Right renal pelvis (tissue), 4 donors: ENCODE measurements at places on chromosomes 11 and 22. TPM values are rescaled to one million over a fixed set of nuclear protein-coding genes. Genes with fewer than 3 reads are reported as not detected.

DNA sequence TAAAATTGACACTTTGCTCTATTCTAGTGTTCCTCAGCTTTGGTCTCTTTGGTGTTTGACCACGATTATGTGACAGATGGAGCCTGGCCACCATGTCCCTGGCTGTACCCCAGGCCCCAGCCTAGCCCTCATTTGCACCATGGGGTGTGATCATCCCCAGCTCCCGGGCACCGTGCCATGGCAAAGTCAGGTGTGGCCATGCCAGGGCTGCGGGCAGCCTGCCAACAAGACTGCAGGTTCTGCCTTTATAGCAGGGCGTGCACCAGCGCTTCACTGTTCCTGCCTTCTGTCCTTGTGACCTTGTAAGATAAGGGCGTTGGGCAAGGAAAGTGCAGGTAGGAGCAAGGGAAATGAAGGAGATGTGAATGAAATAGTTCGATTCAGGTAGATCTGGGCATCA lies 22.4 kb upstream of the APOBEC3A start:
- DNase-seq: no peak

DNA sequence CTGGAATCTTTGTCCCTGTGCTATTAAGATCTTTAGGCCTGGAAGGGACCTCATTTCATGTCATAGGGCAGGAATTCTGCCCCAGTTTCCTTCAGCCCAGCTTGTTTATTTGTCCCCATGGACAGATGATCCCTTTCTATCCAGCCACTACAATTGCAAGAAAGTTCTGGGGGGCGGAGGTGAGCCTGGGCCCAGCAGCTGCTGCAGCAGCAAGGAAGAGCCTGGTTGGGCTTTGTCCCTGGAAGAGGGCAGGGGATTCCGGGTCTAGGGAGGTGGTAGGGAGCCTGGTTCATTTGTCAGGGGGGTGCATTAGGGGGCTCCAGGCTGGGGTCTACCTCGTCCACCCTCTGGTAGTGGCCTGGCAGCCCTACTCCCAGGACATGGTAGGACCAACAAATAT lies 16.4 kb upstream of the CACNA1I start:
- no peak for DNase-seq

DNA sequence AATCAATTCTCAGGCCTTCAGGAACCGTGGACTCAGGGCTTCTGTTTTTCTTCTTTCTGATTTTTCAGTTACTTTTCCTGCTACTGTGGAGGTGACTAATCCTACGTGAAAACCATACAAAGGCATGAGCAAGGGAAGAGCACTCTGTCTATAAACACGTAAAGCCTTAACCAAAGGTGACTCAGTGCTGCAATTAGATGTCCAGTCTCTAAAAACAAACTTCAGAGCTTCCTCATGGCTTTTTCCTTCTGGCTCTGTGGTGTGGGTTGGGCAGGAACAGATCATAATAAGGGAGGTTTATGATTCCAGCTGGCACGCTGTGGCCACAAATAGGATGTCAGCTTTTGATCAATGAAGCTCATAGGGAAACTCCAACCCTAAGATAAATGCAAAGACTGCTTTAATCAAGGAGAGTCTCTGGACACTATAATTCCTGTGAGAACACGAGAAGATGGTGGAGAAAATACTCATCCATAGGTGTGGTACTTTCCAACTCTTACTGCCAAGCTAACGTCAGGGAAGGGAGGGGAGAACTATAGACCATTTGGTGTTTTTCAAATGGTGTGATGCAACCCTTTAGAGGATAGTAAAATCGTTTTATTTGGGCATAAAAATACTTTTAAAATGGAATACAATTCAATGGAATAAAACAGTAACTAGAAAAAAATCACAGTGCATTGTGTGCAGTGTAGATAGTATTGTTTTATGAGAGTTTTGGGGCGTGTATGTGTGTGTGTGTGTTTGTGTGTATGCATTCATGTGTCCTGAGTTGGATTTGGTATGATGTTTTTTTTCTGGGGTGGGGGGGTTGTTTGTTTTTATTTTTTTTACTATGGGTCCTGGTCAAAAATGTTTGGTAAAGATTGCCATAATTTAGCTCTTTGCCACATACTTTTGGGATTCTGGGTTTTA lies at the start of gene NXPE2:
TSS of gene NXPE2 (plus strand) at position 403 of the 912 bp plus-strand sequence. CDS start at position 452, 49 bp downstream.
- DNase-seq: no peak

DNA sequence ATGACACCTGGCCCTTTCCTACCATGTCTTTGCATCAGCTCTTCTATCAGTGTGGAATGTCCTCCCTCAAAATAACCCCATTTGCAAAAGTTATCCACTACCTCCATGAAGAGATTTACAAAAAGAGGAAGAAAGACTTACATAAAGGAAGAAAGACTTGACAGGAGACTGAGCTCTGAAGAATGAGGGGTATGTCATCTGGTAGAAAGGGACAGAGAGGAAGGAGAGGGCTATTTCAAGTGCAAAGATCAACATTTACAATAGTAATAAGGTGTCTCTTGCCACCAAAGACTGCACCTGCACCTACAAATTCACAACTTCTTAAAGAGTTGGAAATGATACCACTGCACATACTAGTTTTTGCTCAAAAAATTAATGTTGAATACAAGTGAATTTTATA lies 18.2 kb downstream of the PAK1 start:
- DNase-seq: no peak

- no peak for DNase-seq
Measured at GRCh38 chr11:126405374-126405773, 49.9 kb downstream of the ST3GAL4 start.

- no peak for DNase-seq
Measured at GRCh38 chr11:62410972-62411371, 7.9 kb upstream of the SCGB1A1 start.

DNA sequence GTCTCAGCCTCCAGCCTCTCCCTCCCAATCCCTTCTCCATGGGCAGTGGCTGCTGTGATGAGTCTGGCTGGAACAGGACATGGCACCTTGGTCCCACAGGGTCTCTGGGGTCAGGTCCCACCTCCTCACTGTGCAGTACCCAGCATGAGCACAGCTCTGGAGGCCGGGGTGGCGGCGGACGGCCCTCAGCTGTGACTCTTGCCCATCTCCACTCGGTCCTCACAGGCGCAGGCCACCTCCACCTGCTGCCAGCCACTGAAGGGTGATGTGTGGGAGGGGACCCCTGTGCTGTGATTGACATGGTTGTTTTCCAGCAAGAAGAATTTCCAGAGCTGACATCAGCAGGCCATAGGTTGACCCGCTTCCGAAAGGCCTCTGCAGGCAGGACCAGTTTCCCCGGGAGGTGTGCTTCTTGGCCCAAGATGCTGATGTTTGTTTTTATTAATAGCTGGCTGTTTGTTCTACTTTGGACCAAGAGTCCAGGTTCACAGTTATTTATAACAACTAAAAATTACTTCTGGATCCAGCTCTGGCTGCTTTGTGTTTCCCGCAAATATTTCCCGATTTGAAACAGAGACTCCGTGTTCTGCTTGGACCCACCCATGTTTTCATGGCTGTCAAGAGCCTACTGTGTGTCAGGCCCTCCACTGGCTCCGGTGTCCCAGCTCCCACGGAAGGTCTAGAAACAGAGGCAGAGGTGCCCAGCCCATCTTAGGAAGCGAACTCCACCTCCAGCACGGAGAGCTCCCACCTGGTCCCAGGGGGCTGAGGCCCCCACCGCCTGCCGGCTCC lies 45.7 kb downstream of the SCUBE1 start:
- DNase-seq: no peak

DNA sequence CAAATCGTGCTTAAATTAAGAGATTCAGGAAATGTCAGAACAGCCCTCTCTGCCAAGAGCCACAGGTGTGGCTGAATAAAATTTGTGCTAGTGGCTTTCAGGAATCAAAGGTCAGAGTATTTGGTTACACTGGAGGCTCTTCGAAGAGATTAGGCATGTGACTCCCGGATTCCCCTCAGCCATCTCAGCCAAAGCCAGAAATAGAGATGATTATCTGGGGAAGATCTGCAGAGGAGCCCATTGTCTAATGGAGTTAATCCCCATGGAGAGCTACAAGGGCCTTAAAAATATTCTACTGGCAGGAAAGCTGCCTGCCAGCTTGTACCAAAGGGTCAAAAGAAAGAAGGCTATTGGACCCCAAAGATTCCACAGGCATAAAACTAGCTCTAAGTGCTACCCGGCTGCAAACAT lies 1259.5 kb downstream of the TBC1D22A start:
- no peak for DNase-seq

DNA sequence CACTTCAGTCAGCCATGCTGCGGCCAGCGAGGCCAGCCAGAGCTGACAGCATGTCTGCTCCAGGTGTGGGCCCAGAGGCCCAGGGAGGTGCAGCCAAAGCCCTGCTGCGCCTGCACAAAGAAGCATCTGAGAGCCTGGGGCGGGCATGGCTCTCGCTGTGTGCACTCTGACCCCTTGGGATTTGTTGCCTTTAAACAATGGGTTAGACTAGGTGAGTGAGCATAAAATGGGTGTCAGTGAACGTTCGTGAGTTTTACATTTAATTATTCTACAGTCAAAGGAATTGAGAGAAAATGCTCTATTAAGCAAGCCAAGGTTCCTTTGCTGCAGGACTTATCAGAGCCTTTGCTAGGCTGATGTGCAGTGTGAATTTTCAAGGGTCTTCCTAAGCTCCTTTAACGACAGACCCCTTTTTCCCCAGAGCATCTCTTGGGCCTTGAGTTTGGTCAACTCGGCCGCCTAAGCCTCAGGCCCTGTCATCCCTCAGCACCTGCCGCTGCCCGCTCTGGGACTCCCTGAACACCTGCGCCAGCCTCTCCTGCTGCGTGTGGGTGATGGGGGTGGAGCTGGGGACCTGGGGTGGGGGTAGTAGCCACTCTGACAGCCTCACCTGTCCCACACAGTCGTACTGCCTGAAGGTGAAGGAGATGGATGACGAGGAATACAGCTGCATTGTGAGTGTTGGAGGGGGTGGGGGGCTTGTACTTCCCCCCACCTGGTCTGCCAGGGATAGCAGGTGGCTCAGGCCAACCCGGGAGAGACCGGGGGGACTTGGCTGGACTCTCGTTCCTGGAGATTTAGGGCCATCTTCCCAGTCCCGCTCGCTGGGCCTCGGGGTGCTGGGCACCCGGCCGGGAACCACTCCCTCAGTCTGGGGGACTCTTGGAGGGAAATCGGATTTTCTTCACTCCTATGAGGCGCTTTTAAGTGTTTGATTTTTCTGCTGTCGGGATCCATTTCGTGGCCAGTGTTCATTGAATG lies 10.5 kb downstream of the SLC16A8 start:
- no peak for DNase-seq

- DNase-seq: no peak
Measured at GRCh38 chr11:104152941-104153505, 10.9 kb downstream of the PDGFD start.

- DNase-seq: no peak
Measured at GRCh38 chr11:1758611-1759150, 5.0 kb downstream of the CTSD start.

MAPK8IP1 gene
- polyA plus RNA-seq: 12.8 TPM

DNA sequence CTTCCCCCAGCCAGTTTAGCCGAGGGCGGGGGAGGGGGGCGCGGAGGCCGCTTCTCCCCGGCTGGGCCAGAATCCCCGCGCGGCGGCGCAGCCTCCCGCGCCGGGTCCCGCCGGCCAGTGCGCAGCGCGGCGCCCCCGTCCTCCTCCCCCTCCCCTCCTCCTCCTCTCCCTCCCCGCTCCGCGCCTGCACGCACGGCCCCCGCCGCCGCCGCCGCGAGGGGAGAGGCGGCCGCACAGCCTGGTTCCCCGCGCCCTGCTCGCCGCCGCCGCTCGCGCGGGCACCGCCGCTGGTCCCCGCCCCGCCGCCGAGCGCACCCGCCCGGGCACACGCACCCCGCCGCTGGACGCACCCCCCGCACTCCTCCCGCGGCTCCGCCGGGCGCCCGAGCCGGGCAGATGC lies at the start of gene FLRT1:
TSS of gene FLRT1 (plus strand) at position 356 of the 400 bp plus-strand sequence. CDS start 80,337 bp downstream, outside the sequence.
- no peak for DNase-seq

- no peak for DNase-seq
Measured at GRCh38 chr11:119361056-119361787, 14.7 kb upstream of the MFRP start.

DNA sequence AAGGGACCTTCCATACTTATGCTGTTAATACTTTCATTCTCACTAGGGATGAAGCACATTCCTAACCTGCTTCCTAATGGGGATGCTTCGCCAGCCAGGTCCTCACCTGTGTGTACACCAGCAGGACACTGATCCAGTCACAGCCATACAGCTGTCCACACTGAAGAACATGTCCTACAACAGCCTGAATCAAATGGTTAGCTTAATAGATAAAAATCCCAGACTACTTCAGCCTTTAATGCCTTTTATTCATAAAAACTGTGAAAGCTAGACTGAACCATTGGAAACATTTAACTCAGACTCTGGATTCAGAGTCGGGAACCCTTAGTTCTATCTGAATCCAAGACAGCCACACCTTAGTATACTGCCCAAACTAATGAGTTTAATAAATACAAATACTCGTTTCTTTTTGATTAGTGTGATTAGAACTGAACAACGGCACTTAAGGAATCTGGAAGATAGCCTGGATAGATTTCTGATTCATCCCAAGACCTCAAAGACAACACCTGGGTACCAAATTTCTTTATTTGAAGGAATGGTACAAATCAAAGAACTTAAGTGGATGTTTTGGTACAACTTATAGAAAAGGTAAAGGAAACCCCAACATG lies 3.3 kb downstream of the FTH1 start:
- no peak for DNase-seq

DNA sequence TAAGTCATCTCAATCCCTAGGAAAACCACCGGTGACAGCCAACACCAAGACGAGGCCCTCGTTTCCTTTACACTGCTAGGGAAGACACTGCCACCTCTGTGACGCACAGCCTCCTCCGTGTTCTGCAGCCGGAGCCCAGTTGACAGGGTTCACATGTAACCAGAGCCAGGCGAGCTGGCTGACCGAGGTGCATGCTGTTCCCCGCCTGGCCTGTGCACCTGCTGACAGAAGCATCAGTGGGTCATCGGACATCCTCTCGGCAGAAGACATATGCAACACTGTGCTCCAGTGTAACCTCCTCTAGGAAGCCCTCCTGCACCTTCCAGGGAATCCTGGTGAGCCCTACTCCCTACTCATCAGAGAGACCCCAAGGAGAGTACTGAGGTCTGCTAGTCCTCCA lies 114.2 kb upstream of the TP53AIP1 start:
- no peak for DNase-seq

DNA sequence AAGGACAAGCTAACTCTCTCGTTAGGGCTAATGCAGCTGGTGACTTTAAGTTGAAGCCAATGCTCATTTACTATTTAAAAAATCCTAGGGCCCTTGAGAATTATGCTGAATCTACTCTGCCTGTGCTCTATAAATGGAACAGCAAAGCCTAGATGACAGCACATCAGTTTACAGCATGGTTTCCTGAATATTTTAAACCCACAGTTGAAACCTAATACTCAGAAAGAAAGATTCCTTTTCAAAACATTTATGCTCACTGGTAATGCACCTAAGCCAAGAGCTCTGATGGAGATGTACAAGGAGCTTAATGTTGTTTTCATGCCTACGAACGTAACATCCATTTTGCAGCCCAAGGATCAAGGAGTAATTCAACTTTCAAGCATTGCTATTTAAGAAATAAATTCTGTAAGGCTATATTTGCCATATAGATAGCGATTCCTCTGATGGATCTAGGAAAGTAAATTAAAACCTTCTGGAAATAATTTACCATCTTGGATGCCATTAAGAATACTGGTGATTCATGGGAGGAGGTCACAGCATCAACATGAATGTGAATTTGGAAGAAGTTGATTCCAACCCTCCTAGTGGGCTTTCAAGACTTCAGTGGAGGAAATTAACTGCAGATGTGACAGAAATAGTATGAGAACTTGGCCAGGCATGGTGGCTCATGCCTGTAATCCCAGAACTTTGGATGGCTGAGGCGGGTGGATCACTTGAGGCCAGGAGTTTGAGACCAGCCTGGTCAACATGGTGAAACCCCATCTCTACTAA lies 14.5 kb downstream of the XNDC1N start:
- DNase-seq: no peak
